Ammon's horn (tissue), 1 donor: ENCODE measurements at places on chromosomes 7 and 10.
A peak's percentile ranks its signal among the peaks of the same experiment; 100 is the strongest.

- no peak for DNase-seq
Measured at GRCh38 chr7:131683536-131684125, 127.2 kb upstream of the PODXL start.

DNA sequence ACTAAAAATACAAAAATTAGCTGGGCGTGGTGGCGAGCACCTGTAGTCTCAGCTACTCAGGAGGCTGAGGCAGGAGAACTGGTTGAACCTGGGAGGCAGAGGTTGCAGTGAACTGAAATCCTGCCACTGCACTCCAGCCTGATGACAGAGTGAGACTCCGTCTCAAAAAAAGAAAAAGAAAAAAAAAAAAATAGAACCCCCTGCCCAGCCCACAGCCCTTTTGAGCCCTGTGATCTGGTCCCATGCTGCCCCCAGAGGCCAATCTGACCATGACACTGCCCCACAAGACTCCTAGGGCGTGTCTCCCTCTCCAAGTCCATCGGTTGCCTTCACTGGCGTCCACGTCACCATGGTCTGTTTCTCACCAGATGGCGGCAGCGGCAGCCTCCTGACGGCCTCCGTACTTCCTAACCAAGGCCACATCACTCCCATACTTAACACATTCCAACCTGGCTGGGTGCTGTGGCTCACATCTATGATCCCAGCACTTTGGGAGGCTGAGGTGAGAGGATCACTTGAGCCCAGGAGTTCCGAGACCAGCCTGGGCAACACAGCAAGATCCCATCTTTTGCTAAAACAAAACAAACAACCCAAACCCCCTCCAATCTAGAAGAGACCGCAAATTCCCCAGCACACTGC lies 18.0 kb downstream of the STX1A start:
- DNase-seq: no peak

DNA sequence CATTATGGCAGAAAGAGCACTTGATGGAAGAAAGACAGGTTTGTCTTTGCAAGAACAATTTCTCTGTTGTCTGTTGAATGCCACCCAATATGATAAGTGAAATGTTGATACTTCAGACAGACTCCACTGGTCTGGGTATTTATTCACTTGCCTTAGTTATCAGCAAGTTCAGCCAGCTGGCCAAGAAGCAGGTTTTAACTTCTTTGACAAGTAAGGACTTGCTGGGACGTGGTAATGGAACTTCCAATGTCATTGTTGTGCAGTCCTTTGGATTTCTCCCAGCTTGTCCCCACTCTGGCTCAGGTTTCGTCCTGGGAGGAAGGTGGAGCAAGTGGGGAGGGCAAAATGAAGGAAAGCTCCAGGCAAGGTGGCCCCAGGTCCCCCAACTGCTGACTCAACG lies 497.4 kb downstream of the RPS24 start:
- no peak for DNase-seq

DNA sequence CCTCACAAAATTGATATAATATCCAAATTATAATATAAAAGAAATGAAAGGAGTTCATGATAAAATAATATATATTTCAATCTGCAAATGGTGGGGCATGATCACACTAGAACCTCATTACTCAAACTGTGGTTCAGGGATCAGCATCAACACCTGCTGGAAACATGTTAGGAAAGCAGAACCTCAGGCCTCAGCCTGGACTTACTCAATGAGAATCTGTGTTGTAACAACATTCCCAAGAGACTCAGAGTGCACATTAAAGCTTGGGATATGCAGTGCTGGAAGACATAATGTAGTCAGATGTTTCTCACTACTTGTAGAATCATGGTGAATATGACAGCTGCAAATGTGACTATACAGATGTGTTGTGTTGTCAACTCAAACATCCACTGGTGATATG lies 81.7 kb upstream of the ITPRID1 start:
- DNase-seq: no peak

GRCh38 chr7:99000904-99001465 lies 122.7 kb downstream of the TRRAP start:
- DNase-seq: no peak

- DNase-seq: no peak
Measured at GRCh38 chr7:150994838-150995510, 4.2 kb downstream of the NOS3 start.

- DNase-seq: no peak
Measured at GRCh38 chr7:95915731-95916130, 143.4 kb downstream of the DYNC1I1 start.

DNA sequence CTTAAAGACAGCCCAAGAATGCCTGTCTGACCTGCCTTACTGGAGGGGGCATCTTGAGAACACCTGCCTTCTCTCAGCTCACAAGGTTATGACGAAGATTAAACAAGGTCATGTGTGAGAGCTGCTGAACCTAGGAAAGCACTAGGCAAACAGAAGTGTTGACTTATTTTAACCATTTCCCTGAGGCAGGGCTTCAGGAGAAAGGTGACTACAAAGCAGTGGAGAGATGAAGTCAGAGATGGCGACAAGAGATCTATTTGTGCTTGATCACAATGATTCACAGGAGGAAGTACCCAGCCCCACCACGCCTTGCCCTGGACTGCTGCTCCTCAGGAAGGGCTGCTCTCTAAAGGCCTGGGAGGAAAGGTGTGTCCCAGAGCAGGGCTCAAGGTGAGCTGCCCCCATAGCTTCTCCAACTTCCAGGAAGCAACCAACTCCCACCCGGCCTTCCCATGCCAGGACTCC lies 27.8 kb downstream of the STN1 start:
- DNase-seq: no peak

- no peak for DNase-seq
Measured at GRCh38 chr10:85741626-85742300, 624.8 kb downstream of the GRID1 start.

DNA sequence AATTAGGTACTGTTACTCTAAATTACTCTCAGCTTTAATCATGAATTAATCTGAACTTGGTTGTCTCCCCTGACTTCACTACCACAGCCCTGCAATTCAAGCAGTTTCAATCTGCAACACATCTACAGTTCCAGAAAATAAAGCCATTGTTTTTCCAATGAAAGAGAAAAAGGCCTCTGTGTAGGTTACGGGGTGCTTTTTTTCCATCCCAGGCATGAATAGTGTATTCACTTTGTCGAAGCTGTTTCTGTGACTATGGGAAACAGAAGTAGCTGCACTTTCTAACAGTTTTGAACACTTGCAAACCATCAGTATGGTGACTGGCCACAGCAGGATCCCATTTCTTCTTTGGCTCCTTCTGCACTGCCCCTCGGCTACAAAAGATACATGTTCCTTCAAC lies 460.2 kb downstream of the GRM8 start:
- peak; percentile 59 for DNase-seq

- no peak for DNase-seq
Measured at GRCh38 chr7:12222889-12223579, 11.9 kb downstream of the TMEM106B start.

DNA sequence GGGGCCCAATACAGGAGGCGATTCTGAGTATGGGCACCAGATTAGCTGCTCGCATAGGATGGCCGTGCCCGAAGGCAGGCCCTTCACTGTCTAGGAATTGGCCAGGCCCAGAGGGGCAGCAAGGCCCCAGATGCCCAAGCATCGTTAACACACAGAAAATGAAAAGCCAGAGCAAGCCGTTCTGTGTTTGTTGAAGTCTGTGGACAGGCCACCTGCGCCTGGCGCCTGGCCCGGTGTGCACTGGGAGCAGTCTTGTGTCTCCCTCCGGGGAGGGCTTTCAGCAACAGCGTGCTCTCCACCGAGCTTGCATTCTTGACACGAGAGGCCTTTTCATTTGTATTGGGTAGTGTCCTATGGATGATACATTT lies 34.5 kb upstream of the TTYH3 start:
- DNase-seq: no peak

GRCh38 chr10:117900280-117900679 lies 146.5 kb downstream of the RAB11FIP2 start:
- no peak for DNase-seq

GRCh38 chr7:134165252-134165651 lies 38.1 kb downstream of the LRGUK start:
- peak; percentile 48 for DNase-seq

- no peak for DNase-seq
Measured at GRCh38 chr7:104642560-104642959, 314.2 kb downstream of the LHFPL3 start.

GRCh38 chr7:149209518-149210269 lies 14.3 kb downstream of the ZNF282 start:
- DNase-seq: no peak

GRCh38 chr10:70567603-70568002 lies 34.9 kb downstream of the PRF1 start:
- DNase-seq: no peak

- no peak for DNase-seq
Measured at GRCh38 chr7:68604541-68604940, 993.7 kb upstream of the AUTS2 start.

DNA sequence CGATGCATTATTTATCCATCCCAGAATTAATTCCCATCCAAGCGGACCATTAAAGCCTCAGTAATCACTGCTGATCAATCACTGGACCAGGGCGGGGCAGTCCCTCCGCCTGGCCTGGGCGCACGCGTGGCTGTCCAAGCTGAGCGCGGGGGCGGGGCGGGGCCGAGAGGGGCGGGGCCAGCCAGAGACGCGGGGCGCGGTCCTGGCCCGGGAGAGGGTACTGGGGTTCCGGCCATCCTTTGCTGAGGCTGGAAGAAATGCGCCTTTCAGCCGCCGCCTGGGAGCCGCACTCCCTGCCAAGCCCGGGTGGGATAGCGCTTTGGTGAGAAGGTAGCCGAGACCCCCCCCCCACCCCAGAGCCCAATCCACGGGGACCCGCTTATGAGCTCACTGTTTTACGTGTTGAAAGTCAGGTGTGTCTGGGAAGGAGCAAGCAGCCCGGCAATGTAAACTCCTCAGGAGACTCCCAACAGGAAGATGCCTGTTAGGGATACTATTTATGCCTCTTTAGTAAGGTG lies at the start of gene ARHGAP22:
TSS of gene ARHGAP22 (minus strand) at position 83 of the 518 bp plus-strand sequence. CDS start 277 bp downstream, outside the sequence.
- DNase-seq: peak; percentile 75
